ENCODE measurements at places on chromosomes 7 and 10. TPM values are rescaled to one million over a fixed set of nuclear protein-coding genes. Genes with fewer than 3 reads are reported as not detected.

- no peak for DNase-seq
Measured at GRCh38 chr10:16989826-16990293, 139.8 kb downstream of the CUBN start.

- no peak for DNase-seq
Measured at GRCh38 chr7:128271942-128272481, 30.9 kb downstream of the LEP start.

DNA sequence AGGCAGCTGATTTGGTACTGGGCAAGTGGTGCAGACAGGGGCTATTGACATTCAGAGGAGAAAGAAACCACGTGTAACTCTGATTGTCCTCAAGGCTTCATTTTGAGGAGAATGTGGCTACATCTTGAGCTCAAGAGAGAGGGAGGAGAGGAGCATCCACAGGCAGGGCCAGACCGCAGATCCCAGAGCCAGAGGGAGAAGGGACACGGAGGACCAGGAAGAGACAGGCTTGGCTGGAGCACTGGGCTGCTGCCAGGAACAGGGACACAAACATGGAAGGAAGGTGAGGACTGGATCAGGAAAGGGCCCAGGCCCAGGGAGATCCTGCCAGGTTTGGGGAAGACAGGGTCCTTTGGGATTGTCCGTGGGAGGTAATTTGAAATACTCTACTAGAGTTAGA is 158.3 kb downstream of the GPAM start:
- DNase-seq, result no peak

GRCh38 chr10:123870260-123870659 is 21.3 kb downstream of the CPXM2 start:
- peak; percentile 51 for DNase-seq

The PSD gene
- total RNA-seq, result 0.43 TPM
